ENCODE measurements at places on chromosomes 16 and 17.

- DNase-seq = no peak
Observed at GRCh38 chr17:70071620-70072019, 3.4 kb upstream of the KCNJ16 start.

- DNase-seq = no peak
Observed at GRCh38 chr16:69381231-69381630, 4.6 kb downstream of the TERF2 start.

GRCh38 chr16:23863511-23864422, 28.0 kb downstream of the PRKCB start:
- DNase-seq = no peak

GRCh38 chr17:32266051-32266388, 388 bp downstream of the RHBDL3 start:
- DNase-seq = no peak

DNA sequence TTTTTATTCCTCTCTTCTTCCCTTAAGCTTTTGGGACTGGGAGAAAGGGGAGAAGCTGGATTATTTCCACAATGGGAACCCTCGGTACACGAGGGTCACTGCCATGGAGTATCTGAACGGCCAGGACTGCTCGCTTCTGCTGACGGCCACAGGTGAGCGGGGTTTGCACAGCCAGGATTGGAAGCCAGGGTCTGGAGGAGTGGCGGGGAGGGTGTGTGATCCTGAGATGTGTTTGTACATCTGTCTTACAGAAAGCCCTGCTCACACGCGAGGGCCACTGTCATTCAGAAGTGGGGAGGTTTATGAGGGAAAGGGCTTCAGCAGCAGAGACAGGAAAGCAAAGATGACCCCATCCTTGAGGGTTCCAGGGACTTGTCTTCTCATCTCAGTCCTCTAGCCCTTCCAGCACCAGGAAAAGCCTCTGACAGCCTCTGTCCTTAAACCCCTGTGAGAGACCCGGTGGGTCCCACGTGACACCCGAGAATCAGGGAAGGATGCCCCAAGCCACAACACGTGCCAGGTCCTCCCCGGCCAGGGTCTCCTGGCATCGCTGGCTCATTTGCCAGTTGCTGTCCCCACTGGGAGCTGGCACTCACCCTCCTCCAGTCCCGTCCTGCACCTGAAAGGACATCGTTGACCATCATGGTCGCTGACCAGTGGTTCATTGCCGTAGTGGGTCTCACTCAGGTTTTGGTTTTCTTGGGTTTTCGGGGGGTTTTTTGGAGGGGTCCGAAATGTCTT, 44.3 kb upstream of the CHMP6 start:
- DNase-seq = no peak

DNA sequence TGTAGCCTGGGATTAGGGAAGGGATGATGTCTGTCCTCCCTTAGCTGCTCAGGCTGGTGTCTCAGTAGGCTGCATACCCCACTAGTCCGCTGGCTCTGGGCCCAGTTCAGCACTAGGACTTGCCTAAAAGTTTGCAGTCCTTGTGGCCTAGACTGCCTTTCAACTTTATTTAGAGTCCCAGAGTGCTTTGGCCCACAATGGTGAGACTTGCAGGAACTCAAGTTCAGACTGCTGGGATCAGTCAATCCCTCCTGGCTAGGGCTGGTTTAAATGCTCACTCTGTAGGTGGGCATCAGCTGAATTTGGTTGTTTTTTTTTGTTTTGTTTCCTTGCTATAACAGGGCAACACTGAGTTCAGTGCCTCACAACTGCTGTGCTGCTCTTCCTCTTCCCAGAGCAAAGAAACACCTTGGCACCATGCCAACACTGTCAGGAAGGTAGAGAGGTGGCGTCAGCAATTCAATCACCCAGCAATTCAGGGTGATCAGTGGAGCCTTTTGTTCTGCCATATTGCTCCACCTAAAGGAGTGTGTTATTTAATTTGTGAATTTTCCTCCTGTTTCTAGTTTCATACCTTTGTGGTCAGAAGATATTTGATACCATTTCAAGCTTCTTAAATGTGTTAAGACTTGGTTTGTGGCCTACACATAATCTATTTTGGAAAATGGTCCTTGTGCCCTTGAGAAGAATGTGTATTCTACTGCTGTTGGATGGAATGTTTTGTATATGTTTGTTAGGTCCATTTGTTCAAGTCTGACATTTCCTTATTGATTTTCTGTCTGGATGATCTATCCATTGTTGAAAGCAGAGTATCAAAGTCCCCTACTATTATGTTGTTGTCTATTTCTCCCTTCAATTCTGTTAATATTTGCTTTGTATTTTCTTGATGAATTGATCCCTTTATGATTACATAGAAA, 284.0 kb upstream of the PMFBP1 start:
- no peak for DNase-seq

DNA sequence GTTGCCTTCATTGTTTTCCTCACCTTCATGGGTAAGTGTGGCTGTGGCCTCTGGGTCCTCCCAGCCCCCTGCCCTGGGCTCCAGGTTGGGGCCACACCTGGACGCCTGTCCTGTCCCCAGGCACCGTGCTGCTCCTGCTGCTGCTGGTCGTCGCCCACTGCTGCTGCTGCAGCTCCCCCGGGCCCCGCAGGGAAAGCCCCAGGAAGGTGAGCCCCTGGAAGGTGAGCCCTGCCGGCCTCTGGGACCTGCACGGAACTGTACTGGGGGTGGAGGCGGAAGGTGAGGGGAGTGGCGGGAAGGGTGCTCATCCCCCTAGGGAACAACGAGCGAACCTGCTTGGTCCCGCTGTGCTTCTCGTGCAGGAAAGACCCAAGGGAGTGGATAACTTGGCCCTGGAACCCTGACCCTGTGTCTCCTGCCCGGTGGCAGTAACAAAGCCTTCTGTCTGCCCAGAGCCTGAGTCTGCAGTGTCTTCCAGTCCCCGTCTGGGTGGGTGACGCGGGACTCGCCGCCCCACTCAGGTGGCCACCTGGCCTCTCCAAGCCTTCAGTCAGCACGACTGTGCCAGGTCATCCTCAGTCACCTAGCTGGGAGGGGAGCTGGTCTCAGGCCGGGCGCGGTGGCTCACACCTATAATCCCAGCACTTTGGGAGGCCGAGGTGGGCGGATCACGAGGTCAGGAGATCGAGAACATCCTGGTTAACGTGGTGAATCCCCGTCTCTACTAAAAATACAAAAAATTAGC, 831 bp downstream of the SMIM22 start:
- DNase-seq = no peak

DNA sequence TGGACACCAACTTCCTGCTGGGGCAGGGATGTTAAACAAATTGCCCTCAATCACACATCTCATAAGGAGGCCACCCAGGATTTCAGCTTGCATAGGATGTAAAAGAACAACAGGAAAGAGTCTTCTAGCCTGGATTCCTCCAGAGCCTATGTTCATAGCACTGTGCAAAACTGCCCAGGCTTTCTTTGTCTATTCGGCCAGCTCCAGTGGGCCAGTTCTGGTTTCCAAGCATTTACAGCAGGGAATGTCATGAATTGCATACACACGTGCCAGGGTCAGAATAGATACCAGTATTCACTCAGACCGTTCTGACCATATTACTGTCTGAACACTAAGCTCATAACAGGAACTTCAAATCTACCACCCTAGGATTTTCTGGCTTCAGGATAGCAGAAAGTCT, 273.2 kb downstream of the CDH8 start:
- DNase-seq = no peak

DNA sequence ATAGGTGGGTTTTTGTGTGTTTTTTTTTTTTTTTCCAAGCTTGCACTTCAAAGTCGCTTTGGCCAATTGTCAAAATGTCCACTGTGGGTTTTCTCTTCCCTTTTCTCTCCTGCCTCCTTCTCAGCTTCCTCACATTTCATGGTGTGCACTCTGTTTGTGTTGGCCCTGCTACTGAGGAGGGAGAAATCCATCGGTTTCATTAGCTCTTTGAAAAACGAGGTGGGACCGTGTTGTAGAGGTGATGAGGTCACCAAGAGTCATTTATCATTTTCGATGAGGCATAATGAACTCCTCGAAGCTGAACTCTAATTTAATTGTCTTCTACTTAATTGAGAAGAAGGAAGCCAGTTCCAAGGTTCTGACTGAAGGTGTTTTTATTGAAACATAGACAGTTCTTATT, 174.4 kb upstream of the TOX3 start:
- DNase-seq = no peak

GRCh38 chr16:31487720-31488467, 5.0 kb downstream of the SLC5A2 start:
- no peak for DNase-seq

GRCh38 chr17:19752216-19753050, 4.3 kb upstream of the ALDH3A1 start:
- DNase-seq = no peak

GRCh38 chr17:49494986-49495841, at the start of gene NGFR:
NGFR (plus strand) TSS chr17:49495293; CDS start chr17:49495418, 125 bp downstream.
- no peak for DNase-seq

GRCh38 chr16:20612551-20613480, 36.6 kb upstream of the ACSM2B start:
- no peak for DNase-seq

DNA sequence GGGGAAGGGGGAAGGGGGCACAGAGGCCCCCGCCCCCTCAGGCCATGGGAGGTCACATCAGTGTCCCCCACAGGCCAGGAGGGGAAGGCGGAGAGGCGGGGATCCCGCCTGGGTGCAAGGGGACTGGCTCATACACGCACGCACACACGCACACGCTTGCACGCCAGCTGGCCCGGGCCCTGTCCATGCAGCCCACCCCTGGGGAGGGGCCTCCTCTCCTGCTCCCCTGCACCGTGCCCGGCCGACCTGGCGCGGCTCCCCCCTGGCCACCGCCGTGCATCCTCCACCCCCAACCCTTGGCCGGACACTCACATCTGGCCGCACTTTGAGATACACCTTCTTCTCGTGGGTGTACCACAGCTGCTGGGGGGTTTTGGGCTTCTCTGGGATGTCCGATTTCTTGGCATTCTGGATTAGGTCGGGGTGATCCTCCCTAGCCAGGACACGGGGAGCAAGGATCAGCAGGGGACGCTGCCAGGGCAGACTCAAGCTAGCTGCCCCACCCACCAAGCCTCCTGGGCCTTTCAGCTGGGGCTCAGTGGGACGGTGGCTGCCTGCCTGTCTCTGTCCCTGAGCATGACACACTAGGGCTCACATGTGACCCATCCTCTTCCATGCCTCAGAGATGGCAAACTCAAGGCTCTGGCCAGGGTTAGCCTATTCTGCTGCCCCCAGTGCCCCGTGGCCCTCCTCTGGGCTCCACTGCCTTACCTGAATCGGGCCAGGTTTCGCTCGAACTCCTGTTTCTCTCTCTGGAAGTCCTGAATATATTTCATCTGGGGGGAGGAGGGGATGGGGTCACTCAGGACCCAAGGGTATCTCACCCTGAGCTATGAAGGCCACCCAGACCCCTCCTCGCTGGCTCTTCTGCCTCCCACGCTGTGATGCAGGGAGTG, 6.7 kb downstream of the UBTF start:
- no peak for DNase-seq
